ENCODE measurements at places on chromosomes 16 and 17.

DNA sequence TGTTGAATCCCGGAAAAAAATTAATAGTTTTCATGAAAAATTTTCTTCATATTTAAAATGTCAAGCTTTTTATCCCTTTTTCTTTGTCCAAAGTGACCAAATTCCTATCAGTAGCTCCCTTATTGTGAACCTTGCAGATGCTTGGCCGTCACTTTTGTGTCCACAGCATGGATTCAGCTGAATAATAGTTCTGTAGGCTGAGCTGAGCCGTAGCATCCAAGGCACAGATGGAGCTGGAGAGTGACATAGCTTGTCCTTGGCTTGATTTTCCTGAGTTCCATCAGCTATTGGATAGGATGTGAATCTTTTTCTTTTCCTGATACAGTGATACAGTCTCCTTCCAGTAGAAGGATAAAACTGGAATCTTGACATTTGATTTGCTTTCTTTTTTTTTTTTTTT lies 3.6 kb downstream of the NUP85 start:
- DNase-seq = no peak

- no peak for DNase-seq
Measured at GRCh38 chr17:61897548-61898180, 30.1 kb downstream of the INTS2 start.

DNA sequence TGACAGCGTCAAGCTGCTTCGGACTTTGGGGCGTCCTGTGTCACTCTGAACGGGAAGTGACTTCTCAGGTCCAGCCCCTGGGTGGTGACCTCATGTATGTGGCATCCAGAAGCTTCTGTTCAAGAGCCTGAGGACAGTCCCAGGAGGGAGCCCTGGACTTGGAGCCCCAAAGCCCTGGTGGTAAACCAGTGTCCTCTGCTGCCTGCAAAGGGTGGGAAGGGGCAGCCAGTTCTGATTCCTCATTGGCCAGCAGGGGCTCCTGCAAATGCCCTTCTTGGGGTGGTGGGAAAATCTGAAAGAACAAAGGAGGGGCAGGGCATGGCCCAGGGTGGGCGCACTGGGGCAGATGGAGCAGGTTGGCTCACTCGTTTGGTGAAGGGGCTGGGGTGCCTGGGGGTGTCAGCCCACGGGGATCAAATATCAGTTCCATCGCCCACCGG lies 1.6 kb downstream of the OSGIN1 start:
- no peak for DNase-seq

GRCh38 chr17:65503557-65503956 lies 57.9 kb downstream of the AXIN2 start:
- no peak for DNase-seq

DNA sequence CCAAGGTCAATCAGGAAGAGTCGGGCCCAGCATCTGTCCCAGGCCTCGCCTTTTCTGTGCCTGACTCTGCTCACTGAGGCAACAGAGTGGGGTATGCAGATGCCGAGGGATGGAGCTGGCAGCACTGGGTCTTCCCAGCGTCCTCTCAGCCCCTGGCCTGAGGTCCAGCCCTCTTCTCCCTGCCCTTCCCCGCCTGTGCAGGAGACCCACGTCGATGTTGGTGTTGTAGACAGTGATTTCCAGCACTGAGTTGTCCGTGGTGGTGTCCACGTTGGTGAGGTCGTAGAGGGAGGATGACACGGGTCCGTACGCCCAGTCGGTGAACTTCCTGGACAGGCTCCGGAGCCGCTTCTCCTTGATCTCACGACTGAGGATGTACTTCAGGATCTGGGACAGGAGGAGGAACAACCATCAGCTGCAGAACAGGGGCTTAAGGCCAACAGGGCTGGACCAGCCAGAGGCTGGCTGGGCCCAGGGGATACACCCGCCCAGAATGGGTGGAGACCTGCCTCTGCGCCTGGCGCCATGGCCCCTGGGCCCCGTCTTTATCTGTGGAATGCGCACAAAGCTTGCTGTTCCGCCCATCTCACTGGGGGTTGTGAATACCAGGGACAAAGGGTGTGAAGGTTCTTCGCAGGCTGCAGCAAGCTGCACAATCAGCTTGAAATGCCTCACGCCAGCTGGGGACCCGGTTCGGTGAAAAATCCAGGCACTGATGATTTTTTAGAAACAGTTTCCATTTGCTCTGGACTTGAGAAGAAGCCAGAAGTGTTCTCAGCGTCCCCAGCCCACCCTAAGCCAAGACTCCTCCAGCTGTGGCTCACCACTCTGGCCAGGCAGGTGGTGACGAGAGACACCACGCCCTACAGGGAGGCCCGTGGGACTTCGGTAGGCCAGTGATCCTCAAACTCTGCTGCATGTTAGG lies 27.5 kb downstream of the TRPV3 start:
- peak; percentile 65 for DNase-seq

- peak; percentile 16 for DNase-seq
Measured at GRCh38 chr17:81840826-81841778, 6.3 kb upstream of the PPP1R27 start.

- DNase-seq = no peak
Measured at GRCh38 chr16:66636199-66636598, 31.7 kb downstream of the CMTM3 start.

DNA sequence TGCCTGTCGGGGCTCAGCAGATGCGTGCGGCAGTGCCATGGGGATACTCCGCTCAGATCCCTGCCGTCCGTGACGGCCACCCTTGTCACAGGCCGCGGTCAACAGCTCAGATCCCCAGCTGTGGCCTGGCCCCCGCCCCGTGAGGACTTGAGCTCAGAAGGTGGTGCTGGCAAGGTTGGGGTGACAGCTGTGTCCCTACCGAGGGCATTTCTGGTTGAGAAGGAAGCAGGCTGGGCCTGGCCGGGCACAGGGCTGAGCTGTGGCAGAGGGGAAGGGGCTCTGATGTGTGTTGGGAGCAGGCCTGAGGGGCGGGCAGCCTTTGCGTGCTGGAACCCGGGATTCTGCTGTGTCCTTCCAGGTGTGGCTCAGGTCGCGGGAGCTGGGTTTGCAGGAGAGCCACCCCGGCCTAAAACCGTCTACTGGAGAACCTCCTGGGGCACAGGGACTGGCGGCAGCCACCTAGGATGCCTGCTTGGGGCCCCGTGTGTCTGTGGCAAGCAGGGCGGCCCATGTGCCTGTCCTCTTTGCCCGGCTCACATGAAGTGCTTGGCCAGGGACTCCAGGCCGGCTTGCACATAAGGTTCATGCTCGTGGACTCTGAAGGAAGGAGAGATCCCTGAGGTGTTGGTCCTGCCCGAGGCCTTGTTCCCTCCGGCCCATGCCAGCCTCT lies 5.1 kb downstream of the UBE2I start:
- no peak for DNase-seq

- no peak for DNase-seq
Measured at GRCh38 chr17:70119545-70119944, 44.5 kb downstream of the KCNJ16 start.

GRCh38 chr16:88014954-88015805 lies 63.9 kb downstream of the BANP start:
- DNase-seq = no peak

DNA sequence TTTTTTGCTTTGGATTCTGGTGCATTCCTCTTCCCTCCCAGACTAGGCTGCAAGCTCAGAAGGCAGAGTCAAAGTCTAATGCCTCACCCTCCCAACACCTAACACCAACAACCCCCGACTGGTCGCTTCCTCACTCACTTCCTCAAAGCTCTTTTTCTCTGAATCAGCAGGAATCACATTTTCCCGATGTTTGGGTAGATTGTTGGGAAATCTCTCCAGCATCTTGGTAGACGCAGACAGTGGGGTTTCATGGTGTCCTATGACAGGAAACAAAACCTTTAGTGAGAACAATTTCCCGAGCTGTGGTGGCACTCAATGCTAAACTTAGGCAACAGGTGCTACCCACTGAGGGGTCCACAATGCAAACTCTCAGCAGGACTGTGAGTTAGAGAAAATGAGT lies 39.9 kb upstream of the ICAM2 start:
- DNase-seq = no peak

GRCh38 chr17:81391936-81392908 lies 3.0 kb upstream of the BAHCC1 start:
- DNase-seq = peak; percentile 78

- no peak for DNase-seq
Measured at GRCh38 chr17:12866244-12866643, 76.9 kb downstream of the ARHGAP44 start.

GRCh38 chr16:75377729-75378386 lies 55.4 kb downstream of the CFDP1 start:
- peak; percentile 88 for DNase-seq

DNA sequence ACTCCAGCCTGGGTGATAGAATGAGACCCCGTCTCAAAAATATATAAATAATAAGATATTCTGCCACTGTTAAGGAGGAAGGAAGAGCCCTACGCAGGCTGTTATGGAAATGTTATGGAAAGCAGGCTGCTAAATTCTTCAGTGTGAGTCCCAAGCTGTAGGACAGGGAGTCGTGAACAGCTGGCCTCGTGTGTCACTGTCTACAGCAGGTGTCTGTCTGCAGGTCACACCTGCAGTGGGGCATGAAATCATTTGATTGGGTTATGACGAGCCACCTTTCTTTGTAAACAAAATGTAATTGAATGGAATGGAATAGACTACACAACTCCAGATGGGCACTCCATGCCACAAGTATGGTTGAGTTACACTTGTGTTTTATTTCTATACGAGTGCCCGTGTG lies 15.6 kb upstream of the LITAF start:
- no peak for DNase-seq

DNA sequence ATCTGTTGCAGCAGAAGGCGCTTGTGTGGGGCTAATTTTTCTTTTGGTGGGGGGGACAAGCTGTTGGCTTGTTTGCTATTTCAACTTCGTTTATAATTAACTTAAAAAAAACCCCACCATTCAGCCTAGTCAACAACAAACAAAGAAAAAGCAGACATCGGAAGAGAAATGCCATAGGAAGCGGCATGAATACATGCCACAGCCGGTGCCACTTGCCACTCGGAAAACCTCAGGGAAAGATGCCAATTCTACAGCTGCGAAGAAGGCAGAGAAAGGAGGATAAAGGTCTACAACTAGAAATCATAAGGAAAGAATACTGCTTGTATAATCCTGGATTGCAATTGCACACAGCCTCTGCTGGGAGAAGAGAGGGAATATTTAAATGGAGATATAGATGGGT lies 254.4 kb upstream of the PMFBP1 start:
- DNase-seq = no peak

DNA sequence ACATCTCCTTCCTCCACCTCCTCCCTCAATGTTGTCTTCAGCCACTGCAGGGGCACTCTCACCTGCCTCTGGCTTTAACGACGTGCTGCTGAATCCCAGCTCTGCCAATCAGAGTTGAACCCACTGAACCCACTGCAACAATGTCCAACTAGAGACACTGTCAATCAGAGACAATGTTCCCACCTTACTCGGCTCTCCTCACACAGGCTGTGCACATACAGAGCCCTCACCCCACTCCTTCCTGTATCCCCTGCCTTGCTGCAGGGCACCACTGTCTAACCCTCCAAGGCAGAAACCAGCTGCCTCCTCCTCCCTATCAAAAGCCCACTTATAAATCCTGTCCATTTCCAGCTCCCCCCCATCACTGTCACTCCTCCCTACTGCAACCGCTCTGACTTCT lies 58.7 kb downstream of the ANKRD11 start:
- DNase-seq = no peak

GRCh38 chr17:33396818-33397217 lies 103.7 kb upstream of the ASIC2 start:
- DNase-seq = no peak

DNA sequence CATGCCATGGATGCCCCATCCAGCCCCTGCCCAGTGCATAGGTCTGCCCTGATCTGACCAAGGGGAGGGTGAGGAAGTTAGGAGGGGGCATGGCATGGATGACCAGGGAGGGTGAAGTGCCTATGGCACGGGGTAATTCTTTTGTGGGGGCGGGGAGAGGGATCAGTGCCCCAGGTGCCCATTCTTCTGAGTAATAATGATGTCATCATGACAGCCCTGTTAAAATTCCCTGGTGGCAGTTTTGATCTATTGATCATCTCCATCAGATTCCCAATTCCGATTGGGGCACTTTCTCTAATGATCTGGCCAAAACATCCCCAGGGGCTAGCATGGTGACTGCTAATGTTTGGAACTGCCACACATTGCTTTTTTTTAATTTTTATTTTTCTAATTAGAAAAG lies 392.2 kb downstream of the UTP18 start:
- DNase-seq = no peak

DNA sequence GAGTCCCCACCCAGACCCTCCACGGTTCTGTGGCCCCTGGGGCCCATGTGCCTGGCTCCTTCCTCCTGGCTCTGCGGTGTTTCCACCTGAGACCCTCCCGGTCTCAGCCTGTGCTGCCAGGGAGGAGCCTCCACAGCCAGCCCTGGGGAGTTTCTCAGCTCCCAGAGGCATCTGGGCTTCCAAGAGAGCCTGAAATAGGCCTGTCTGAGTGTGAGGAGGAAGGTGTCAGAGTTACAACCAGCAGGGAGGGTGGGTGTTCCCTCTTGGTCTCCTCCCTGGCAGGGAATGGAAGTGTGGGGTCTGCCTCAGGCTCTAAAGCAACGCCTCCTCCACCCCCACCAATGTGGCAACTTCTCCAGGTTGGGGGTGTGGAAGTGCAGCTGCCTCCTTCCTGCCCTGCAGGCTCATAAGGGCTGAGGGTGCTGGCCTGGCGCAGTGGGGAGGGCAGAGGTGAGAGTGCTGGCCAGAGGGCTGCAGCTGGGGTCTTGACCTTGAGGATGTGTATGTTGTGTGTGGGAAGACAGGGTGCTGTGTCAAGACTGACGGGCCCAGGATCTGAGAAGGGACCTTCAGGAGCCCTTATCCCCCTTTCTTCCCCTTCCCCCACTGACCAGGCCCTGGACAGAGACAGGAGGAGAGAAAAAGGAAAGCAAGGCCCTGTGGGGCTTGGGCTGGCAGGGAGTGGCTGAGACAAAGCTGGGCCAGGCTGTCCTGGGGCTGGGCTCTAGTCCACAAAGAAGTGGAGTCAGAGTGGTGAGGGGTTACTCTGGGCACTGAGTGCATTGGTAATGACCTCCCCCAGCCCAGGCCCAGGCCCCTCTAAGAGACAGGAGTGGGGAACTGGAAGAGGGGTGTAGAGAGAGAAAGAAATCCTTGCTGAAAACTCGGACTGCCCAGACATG lies 2.4 kb downstream of the CYGB start:
- no peak for DNase-seq

DNA sequence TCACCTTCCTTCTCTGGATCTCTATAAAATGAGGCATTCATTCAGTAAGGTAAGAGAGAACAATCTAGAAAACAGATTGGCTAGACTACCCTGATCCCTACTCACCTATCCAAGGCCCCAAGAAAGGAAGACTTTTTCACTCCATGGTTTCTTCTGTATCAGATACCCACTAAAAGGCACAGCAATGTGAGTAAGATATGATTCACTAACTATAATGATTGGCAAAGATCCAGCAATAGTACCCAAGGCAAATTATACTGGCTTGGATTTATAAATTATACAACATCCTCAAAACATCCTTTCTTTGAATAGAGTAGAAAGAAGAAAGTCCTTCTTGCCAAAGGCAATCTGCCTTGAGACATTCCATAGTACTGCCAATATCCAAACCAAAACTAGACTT lies 1432.0 kb upstream of the GOT2 start:
- DNase-seq = no peak

Measured in eye (tissue), 1 donor.